Activated T-cell treated with anti-CD3 and anti-CD28 coated beads, Interleukin-2, amount 50 U/mL, for 72 hours (primary cell): ENCODE measurements at places on chromosomes 16 and 17.

- DNase-seq: no peak
Measured at GRCh38 chr16:80300876-80301275, 239.9 kb upstream of the DYNLRB2 start.

DNA sequence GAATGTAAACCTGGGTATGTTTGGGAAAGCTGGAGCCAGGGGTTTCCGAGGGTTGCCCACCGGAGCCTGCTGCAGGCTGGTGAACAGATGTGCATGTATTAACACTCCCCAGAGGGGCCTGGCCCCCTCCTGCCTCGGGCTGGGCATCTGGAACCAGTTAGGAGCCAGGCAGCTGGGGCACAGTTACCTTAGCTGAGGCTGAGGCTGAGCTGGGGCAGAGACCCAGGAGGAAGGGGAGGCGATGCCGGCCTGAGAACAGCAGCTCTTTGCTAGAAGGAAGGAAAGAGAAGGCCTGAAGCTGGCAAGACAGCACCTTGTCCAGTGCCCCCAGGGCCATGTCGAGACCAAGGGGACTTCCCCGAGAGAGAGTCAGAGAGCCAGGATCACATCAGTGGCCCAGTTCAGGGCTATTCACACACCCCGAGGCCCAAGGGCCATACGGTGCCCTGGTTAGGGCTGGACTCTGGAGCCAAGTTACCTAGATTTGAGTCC is 65.8 kb downstream of the RMI2 start:
- no peak for DNase-seq

GRCh38 chr16:29230671-29231096 is 175.8 kb downstream of the NPIPB11 start:
- DNase-seq: no peak

DNA sequence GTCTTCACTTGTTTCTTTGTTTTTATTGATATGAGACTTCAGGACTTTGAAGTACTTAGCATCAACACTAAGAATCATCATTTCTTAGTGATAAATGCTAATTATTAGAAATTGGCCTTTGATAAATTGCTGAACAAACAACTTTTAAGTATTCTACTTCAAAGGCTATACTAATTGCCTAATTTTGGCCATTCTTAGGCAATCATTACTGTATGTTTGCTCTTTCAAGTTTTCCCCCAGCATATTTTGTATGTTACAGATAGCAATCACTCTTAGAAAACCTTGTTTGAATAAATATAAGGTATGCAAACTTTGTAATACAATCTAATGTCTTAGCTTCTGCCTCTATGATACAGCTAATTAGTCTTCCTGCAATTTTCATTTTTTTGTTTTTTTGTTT is 46.0 kb downstream of the NQO1 start:
- no peak for DNase-seq
